ENCODE measurements at places on chromosomes 13 and 19.

- no peak for DNase-seq
Measured at GRCh38 chr13:67740871-67741535, 510.9 kb upstream of the PCDH9 start.

DNA sequence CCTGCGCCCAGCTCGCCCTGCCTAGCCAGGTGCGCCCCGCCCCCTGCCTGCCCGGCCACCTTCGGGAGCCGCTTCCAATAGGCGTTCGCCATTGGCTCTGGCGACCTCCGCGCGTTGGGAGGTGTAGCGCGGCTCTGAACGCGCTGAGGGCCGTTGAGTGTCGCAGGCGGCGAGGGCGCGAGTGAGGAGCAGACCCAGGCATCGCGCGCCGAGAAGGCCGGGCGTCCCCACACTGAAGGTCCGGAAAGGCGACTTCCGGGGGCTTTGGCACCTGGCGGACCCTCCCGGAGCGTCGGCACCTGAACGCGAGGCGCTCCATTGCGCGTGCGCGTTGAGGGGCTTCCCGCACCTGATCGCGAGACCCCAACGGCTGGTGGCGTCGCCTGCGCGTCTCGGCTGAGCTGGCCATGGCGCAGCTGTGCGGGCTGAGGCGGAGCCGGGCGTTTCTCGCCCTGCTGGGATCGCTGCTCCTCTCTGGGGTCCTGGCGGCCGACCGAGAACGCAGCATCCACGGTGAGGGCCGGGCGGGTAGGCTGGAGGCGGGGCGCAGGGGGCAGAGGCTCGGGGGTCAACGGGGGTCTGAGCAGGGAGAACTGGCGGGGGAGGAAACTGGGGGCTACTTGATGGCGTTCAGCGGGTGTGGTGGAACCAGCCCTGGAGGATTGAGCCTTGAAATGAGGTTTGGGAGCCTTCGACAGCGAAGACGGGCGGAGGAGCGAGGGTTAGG is at the start of gene SPINT2:
TSS of gene SPINT2 (plus strand) at position 88 of the 727 bp plus-strand sequence. CDS start at position 408, 320 bp downstream.
- peak; percentile 47 for DNase-seq

DNA sequence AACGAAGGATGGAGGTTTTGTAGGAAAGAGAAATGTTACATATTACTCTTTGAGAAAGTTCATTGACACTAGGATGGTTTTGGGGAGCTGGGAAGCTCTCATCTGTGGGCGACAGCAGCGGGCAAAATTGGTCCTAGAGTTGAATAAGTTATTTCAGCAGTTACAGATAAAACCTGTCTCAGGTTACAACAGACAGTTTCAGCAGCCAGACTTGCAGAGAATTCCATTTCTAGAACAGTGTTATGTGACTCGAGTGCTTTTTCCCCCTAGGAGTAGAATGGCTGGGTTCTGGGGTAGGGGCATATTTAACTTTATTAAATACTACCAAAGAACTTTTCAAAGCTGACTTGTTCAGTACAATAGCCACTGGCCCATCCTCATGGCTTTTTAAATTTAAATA is 46.7 kb upstream of the UBL3 start:
- no peak for DNase-seq

- no peak for DNase-seq
Measured at GRCh38 chr13:110283736-110284517, 23.0 kb downstream of the COL4A1 start.

- DNase-seq: no peak
Measured at GRCh38 chr19:50199259-50199555, 4.2 kb upstream of the MYH14 start.

GRCh38 chr13:30882996-30883766 is 22.9 kb upstream of the MEDAG start:
- DNase-seq: no peak

DNA sequence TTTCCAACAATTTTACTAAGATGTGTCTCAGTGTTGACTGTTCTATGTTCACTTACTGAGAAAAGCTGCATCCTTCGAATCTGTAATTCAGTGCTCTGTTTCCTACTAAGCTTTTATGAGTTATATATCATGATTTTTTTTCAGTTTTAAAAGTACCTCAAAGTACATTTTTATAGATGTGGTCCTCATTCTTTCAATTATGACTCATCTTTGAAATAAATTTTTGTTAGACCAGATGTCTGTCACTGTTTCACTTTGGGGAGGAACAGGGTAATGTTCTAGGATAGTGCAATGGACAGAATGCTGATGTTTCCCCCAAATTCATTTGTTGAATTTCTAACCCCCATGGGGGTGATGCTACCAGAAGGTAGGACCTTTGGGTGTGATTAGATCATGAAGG is 74.8 kb downstream of the NALCN start:
- no peak for DNase-seq

GRCh38 chr19:7799640-7800355 is 30.2 kb upstream of the EVI5L start:
- DNase-seq: peak; percentile 76

- DNase-seq: no peak
Measured at GRCh38 chr13:34414616-34415015, 527.5 kb upstream of the NBEA start.

DNA sequence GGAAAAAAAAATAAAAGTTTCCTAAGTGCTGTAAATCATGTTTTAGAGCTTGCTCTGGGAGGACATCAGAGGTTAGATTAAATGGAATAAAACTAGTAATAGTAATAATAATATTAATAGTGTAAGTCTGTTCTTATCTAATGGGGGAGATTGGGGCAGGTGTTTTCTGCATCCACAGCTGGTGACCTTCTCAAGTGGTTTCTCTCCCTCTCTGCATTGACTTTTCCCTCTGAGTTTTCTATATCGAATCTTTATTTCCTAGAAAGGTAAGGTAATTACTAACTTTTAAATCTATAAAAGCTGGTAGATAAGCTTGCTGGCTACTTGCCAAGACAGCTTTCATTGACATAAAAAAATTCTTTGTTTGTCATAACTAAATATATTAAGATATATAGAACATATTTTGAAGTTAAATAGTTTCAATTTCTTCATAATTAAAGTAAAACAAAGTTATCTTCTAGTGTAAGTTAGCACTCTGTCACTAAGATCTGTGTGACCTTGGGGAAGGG is 49.6 kb upstream of the DIAPH3 start:
- no peak for DNase-seq

DNA sequence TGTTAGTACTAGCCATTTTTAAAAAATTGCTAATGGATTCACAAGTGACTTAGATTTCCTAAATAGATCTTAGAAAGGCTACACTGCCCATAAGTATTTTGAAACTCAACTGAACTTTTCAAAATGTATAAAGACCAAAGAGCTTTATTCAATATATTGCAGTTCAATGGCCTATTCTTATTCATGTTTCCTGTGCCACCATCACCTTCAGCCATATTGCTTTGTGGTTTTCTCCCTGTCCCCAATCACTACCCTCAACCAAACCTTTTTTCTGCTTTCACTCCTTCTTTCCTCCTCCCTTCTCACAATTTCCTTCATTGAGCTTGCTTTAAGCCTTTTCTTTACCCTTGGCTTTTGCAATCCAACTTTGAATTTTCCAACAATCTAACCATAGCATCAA is 100.9 kb downstream of the MYCBP2 start:
- DNase-seq: no peak

DNA sequence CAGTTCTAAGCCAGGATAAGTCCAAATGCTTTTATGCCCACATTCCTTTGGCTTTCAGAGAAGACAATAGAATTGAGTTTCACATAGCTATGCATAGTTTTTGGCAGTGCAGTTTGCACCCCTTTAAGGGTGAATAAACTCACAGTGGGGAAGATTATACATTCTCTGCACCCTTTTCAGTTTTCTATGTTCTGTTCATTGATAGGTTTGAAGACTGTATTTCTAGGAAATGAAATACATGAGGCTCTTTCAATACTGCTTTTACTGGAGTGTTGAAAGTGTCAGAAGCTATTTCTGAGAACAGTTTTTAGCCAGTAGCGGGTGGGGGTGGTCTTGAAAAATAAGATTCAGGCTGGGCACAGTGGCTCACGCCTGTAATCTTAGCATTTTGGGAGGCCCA is 46.2 kb downstream of the IPO5 start:
- DNase-seq: no peak

GRCh38 chr19:2289714-2290435 is 7.9 kb upstream of the PEAK3 start:
- no peak for DNase-seq

- no peak for DNase-seq
Measured at GRCh38 chr19:10899151-10899653, 27.8 kb downstream of the CARM1 start.

- no peak for DNase-seq
Measured at GRCh38 chr19:1351381-1351851, 32.3 kb upstream of the NDUFS7 start.

- no peak for DNase-seq
Measured at GRCh38 chr13:50844084-50844875, 788 bp upstream of the DLEU7 start.

DNA sequence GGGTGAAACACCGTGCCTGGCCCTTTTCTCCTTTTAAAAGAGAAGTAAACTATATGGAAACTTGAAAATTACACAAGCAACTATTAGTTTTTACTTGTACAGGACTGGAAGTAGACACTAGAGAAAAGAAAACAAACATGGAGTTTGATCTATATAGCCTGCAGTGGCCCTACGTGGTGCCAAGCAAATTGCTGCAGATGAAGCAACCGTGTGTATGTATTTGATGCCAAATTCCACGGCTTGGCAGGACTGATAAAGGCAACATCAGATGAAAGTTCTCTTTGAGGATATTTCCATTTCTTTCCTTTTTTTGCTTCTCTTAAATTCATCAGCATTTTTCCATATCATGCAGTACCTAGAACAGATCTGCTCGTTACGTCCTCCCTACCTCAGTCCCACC is 49.8 kb downstream of the ATP8A2 start:
- DNase-seq: no peak

GRCh38 chr13:75881109-75881775 is 245.1 kb downstream of the LMO7 start:
- no peak for DNase-seq

DNA sequence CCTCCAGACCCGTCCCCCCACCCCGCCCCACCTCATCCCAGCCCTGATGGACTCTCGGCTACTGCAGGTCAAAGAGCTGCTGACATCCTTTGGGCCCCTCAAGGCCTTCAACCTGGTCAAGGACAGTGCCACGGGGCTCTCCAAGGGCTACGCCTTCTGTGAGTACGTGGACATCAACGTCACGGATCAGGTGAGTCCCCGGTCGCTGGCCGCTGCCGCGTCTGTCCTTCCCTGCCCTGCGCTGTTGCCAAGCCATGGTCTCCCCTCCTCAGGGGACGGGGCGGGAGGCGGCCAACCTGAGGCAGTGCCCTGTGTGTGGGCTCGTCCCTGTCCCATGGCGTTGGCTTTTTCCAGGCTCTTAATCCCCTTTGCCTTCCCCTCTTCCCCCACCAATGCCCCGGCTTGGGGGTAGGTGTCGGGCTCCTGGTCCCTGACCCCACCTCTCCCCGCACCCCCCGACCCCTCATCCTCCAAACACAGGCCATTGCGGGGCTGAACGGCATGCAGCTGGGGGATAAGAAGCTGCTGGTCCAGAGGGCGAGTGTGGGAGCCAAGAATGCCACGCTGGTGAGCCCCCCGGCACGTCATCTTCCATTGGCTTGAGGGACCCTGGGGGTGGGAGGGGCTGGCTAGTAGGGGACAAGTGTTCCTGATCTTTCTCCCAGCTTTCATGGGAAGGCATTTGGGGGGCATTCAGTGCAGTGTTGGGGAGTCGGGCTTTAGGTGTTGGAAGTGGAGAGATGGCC is 6.2 kb upstream of the EPN1 start:
- DNase-seq: no peak

- DNase-seq: no peak
Measured at GRCh38 chr19:31100206-31100590, 249.0 kb downstream of the TSHZ3 start.

DNA sequence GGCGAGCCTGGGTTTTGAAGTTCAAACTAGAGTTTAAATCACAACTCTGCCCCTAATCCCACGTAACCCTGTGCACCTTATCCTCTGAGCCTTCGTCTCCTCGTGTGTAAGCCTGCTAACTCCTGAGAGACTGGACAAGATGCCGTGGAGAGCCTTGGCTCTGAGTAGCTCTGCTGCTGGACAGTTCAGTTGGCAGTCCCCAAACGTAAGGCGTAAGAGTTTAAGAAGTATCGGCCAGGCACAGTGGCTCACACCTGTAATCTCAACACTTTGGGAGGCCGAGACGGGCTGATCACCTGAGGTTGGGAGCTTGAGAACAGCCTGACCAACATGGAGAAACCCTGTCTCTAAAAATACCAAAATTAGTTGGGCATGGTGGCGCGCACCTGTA is 4.7 kb upstream of the CD79A start:
- no peak for DNase-seq

DNA sequence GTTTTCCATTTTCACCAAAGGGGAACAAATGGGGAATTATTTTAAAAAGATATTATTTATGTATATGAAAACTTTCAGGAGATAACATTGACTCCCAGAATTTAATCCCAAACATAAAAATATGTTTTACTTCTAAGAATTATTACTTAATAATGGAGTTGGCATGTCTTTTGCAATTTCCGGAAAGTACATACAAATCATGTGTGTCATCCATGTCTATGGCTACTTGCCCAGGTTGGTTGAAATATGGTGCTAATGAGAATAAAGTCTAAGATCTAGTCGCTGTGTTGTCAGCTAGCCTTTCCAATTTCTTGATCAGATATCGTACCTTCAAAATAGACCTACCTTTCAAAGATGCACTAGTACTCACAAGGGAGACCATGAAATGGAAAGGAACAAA is 1003.2 kb upstream of the PCDH20 start:
- DNase-seq: no peak

- no peak for DNase-seq
Measured at GRCh38 chr13:51676739-51677138, 92.5 kb downstream of the WDFY2 start.

DNA sequence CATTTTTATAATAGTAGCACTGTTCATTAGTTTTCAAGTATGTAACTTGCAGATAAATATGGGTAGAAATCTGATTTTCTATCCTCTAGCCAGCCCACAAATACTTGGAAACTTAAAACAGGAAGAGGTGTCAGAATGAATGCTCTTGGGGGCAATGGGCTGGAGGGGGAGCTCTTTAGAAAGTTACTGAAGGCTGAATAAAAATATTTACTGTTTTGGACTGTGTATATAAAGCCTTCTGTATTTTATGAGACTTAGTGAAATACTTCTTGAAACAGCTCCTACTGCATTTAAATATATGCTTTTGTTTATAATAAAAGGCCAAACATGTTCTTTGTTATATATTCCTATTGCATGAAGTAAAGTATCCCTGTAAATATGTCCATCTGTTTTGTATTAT is 138.8 kb downstream of the RGCC start:
- no peak for DNase-seq

Data from neural crest cell (in vitro differentiated cells).